ENCODE measurements at places on chromosomes 11 and 22.
A peak's percentile ranks its signal among the peaks of the same experiment; 100 is the strongest.

GRCh38 chr11:108586600-108586999 lies 7.0 kb downstream of the EXPH5 start:
- DNase-seq, result no peak

GRCh38 chr11:1669546-1670218 lies 27.3 kb upstream of the KRTAP5-6 start:
- DNase-seq, result no peak

GRCh38 chr22:50699756-50700386 lies 27.2 kb downstream of the SHANK3 start:
- DNase-seq, result no peak

DNA sequence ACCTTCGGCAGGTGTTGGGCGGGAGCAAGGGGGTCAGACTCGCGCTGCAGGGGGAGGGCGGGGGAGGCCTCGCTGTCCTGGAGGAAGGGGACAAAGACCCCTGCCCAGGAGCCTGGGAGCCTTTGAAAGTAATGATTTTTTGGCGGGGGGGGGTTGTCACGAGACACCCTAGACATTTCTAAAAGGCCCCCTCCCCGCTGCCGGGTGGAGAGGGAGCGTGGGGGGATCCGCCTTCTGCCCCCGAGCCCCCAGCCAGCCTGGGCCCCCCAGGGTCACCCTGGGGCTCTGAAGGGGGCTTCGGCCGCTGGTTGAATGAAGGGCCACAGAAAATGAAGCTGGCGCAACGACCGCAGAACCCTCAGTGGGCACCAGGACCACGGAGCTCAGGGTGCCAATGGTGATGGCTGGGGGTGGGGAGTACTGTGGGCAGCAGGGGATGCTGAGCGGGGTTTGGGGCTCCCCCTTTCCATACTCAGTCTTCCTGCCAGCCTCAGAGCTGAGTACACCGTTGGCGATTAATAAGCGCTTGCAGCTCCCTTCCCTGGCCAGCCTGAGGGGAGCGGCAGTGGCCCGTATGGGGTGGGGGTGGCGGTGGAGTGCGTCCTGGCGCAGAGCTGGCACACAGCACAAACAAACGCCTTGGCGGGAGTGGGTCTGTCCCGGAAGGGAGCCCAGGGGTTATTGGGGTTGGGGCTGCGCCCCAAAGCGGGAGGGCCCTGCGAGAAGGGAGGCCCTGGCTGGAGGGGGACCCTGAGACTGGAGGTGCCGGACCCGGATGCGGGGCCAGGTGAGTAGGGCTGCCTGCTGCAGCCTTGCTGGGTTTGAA lies 1.2 kb upstream of the DUSP8 start:
- no peak for DNase-seq

- DNase-seq, result peak; percentile 72
These were observed 2.1 kb downstream of the WEE1 start for GRCh38 chr11:9575260-9576240.

- DNase-seq, result no peak
These were observed 23.3 kb upstream of the PPFIA1 start for GRCh38 chr11:70247042-70247709.

- peak; percentile 57 for DNase-seq
These were observed 39.6 kb upstream of the AMOTL1 start for GRCh38 chr11:94728541-94728940.

- DNase-seq, result no peak
These were observed 13.3 kb downstream of the NNMT start for GRCh38 chr11:114309517-114309916.

GRCh38 chr22:36901411-36902142 lies 11.9 kb upstream of the CSF2RB start:
- no peak for DNase-seq

DNA sequence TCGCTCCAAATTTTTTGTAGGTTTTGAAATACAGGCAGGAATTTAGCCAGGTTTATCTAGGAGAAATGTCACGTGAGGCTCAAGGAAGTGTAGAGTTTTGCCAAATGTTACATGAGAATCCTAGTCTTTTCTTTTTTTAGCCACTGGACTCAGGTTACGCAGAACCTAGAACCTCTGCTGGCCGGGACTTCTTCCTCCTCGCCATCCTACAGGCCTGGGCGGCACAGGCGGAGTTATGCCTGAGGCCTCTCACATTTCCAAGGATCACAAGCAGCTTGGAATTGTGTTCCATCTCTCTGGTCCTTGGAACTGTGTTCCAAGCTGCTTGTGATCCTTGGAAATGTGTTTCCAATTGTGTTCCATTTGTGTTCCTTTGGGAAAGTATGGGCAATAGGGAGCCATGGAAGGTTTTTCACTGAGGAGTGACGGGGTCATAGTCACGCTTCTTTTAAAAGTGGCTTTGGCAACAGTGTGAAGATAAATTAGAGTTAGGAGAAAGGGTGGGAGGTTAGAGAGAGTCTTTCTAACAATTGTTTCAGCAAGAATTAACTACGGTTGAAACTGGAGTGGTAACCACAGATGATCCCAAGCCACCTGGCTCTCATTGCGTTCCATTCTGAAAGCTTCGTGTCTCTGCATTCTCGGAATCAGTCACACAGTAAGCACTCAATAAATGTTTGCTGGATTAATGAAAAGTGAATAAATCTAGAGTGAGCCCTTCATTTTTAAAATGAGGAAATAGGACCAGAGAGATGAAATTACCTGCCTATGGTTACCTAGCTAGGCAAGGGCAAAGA lies 12.5 kb upstream of the POU2AF1 start:
- DNase-seq, result no peak

GRCh38 chr22:24290459-24290858 lies 19.8 kb downstream of the SPECC1L start:
- DNase-seq, result no peak

- no peak for DNase-seq
These were observed 77.4 kb downstream of the FAM168A start for GRCh38 chr11:73520353-73521061.

DNA sequence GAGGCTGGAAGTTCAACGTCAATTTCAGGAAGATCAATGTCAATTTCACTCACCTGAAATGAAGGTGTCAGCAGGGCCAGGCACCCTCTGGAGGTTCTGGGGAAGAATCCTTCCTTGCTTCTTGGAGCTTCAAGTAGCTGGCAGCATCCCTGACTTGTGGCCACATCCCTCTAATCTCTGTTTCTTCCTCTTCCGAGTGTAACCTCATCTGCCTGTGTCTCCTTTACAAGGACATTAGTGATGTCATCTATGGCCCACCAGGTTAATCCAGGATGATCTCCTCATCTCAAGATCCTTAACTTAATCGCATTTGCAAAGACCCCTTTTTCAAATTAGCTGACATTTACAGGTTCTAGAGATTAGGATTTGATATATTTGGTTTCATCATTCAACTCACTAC lies 240.8 kb upstream of the MTNR1B start:
- no peak for DNase-seq

DNA sequence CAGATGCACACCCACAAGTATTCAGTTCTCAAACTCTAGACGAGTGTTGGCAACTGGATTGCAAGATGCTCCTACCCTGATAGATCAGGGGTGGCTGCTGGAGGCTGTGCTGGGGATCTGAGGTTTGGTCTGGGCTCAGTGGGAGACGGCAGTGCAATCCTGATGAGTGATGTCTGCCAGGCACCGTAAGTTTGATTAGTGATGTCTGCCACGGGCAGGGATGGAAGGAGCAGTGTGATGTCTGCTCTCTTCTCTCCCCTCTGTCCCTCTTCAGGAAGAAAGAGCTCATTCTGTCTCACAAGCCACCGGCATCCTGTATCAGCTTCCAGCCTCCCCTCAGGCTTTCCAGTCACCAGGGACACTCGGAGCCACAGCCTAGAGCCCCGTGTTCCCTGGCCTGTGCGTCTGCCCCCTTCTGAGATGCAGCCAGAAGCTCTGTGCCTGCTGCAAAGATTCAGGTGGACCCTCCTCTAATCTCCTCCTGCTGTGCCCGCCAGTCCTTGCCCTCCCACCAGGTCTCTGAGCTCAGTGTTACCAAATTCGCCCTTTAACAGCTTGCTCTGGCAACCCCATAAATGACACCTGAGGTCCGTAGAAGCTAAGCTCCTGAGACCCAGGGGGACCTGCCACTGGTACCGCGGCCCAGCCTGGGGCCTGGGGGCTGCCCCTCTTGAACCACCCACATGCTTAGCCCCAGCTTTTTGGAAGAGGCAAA lies 19.9 kb downstream of the TP53I11 start:
- no peak for DNase-seq

DNA sequence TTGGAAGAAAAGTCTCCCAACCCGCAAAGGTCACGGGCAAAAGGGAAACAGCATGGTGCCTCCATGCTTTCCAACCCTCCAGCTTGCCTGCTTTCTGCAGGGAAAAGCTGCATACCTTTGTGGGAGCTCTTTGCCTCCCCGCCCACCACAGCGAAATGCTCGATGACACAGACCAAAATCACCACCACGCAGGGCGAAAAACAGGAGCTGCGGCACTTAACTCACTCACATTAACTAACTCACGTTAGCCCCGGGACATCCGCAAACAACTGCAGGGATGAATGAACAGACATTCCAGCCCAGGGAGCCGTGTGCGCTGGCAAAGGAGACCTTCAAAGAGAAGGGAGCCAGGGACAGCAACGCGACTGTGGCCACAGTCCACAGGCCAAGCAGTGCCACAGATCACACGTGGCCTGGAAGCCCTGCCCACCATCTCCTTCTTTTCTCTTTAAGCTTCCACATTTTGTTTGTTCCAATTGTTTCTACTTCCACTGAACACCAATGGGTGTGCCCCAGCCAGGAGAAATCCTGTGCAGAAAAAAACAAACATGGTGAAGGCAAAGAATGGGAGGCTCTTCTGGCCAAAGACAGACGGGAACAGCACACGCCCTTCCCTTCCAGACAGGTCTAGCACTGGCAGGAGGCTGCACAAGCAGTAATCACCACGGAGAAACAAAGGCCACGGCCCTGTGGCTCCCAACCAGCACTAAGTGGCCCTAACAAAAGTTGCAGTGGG lies 39.3 kb downstream of the DUSP8 start:
- DNase-seq, result peak; percentile 57

DNA sequence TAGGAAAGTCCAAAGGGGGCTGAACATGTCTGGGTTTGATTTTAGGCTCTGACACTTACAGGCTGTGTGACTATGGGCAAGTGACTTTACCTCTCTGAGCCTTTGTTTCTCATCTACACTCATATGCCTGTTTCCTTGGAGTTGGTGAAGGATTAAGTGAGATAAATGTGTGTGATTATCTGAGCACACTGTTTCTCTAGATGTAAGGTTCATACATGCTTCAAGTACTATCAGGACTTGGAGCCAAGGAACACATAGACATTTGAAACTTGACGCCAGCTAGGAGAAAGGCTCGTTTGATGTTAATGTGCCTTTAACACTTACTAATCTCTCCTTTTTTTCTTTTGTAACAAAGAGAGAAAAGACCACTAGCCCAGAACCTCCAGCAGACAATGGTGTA lies 9.7 kb downstream of the CRYBB1 start:
- no peak for DNase-seq

DNA sequence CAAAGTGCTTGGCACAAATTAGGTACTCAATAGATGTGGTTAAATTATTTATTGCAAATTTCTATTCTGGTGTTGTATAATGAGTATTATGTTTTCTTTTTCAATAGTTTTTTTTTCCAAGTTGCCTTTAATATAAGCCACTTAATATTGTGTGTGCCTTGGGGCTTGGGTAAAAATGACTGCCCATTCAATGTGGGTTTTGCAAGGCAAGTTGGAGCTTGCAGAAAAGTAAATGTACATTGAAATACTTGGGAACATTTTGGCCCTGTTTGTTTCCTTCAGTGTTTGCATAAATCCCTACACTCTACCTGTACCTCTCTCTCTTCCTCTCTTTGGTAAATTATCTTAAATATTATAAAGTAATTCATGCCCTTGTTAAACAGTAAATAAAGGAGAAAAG lies 2.1 kb upstream of the CCDC81 start:
- DNase-seq, result peak; percentile 52

GRCh38 chr22:35089139-35089538 lies 23.2 kb downstream of the ISX start:
- DNase-seq, result no peak

- peak; percentile 64 for DNase-seq
These were observed 23.9 kb downstream of the LRFN4 start for GRCh38 chr11:66880496-66881450.

GRCh38 chr11:1762537-1763302 lies 1.0 kb downstream of the CTSD start:
- no peak for DNase-seq

- DNase-seq, result no peak
These were observed 97.0 kb downstream of the ST3GAL4 start for GRCh38 chr11:126452241-126453101.

GRCh38 chr11:12846786-12847615 lies 162.1 kb upstream of the RASSF10 start:
- no peak for DNase-seq

DNA sequence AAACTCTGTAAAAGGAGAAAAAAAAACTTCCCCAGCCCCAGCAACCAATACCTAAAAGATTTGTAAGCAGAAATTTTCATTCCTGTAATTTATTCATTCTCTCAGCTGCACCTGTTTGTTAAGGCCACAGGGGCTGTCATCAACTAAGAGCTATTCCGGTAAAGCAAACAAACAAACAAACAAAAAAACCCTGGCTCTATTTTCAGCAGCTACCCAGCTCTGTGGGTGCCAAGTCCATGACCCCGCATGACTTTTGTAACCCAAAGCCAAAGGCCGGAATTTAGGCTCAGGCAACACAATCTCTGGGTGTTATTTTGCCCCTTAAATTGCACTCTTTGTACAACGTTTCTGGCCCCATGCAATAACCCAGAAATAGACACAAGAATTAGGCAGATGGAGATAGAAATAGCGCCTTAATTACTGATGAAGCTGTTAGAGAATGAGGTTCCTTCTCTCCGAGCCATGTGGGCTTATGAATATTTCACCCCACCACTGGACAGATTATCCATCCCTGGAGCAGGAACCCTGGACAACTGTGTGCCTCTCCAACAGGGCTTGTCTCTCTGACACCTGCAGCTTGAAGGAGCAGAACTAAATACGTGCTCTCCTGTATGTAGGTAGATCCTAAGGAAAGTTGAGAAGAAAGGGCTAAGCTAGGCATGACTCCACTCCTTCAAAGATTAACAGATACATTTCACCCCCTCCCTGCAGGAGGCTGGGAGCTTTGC lies 29.4 kb downstream of the APOL6 start:
- no peak for DNase-seq

GRCh38 chr11:47940904-47941649 lies 39.3 kb upstream of the PTPRJ start:
- no peak for DNase-seq

DNA sequence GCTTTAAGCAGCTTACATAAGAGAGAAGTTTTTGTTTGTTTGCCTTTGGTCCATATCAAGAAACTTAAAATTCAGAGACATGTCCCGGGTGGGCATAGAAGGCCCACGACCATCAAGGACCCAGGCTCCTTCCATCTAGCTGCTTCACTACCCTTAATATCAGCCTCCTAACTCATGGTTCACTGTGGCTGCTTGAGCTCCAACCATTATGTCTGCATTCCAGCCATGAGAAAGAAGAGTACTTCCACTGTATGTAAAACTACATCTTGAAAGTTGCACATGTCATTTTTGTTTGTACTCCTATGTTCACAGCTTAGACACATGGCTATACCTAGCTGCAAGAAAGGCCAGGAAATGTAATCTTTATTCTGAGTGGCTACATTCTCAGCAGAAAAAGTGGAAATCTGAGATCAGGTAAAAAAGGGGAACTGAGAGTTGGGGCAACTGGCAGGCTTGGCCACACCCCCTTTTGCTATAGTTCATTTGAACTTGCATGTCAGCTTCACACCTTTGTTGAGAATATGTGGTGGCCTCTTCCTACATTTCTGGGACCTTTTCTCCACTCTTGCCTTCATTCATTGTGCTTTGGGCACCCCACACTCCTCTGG lies 81.3 kb upstream of the TP53I11 start:
- DNase-seq, result no peak

- no peak for DNase-seq
These were observed 287.1 kb upstream of the RAG2 start for GRCh38 chr11:36885154-36885553.

Measured in foreskin keratinocyte (primary cell).